ENCODE measurements at places on chromosomes 3 and 15.

- DNase-seq: no peak
These were observed 458.5 kb upstream of the ARRDC4 start for GRCh38 chr15:97502038-97502437.

- no peak for DNase-seq
These were observed 411.2 kb downstream of the SHQ1 start for GRCh38 chr3:72436863-72437592.

GRCh38 chr15:75067123-75067830 lies 43.9 kb downstream of the PPCDC start:
- no peak for DNase-seq

GRCh38 chr3:130968221-130968620 lies 58.4 kb downstream of the ASTE1 start:
- DNase-seq: no peak

GRCh38 chr15:33243393-33243792 lies 48.9 kb upstream of the FMN1 start:
- DNase-seq: no peak

GRCh38 chr15:80615783-80616391 lies 79.2 kb upstream of the ABHD17C start:
- no peak for DNase-seq

GRCh38 chr15:35992791-35993190 lies 446.8 kb upstream of the DPH6 start:
- no peak for DNase-seq
